Testis (tissue), 5 donors: ENCODE measurements at places on chromosomes 11 and 22. TPM values are rescaled to one million over a fixed set of nuclear protein-coding genes. Genes with fewer than 3 reads are reported as not detected.

Gene MRGPRF
- 10.0 TPM for total RNA-seq

Gene CNGA4
- total RNA-seq: 9.1 TPM

Gene TEX54
- total RNA-seq: 18.4 TPM

Gene TM7SF2
- total RNA-seq: 49.6 TPM

Gene DKK3
- 185 TPM for total RNA-seq

Gene RRP8
- 18.5 TPM for total RNA-seq

Gene APOBEC3G
- 73.8 TPM for total RNA-seq

- peak; percentile 91 for DNase-seq
Observed at GRCh38 chr11:130609121-130610035, 160.9 kb downstream of the ADAMTS15 start.

GRCh38 chr11:84866922-84867321 is 760.2 kb downstream of the DLG2 start:
- no peak for DNase-seq

- no peak for DNase-seq
Observed at GRCh38 chr11:105046898-105047579, 1.9 kb upstream of the CARD16 start.

GRCh38 chr11:126163074-126163700 is 48.3 kb downstream of the RPUSD4 start:
- DNase-seq: peak; percentile 69

- peak; percentile 72 for DNase-seq
Observed at GRCh38 chr11:86672007-86672621, at the start of gene ME3. TSS of gene ME3 (minus strand) at chr11:86672616.

DNA sequence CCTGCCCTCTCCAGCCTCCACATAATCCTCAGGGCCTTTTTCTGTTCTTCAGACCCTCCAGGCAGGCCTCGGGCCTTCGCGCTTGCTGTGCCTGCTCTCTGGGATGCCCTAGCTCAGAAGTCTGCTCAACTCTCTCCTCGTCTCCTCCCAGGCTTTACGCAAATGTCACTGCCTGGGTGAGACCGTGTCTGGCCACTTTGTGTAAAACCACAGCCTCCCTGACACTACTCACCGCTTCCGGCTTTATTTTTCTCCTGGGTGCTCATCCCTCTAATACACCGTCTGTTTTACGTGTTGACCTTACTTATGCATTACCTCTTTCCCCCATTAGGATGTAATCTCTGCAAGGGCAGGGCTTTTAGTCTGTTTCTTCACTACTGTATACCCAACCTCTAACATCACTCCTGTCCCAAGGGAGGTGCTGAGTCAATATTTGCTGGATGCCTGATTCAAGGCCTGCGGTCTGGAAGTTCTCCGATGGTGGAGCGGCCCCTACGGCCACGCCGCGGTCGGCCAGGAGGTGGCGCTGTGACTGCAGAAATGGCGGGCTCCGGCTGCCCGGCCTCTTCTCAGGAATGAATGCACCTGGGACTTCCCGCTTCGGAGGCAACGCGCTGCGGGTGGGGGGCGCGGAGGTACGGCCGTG is 58.2 kb upstream of the THY1 start:
- peak; percentile 90 for DNase-seq

GRCh38 chr11:70082829-70083228 is 4.7 kb downstream of the ANO1 start:
- no peak for DNase-seq

DNA sequence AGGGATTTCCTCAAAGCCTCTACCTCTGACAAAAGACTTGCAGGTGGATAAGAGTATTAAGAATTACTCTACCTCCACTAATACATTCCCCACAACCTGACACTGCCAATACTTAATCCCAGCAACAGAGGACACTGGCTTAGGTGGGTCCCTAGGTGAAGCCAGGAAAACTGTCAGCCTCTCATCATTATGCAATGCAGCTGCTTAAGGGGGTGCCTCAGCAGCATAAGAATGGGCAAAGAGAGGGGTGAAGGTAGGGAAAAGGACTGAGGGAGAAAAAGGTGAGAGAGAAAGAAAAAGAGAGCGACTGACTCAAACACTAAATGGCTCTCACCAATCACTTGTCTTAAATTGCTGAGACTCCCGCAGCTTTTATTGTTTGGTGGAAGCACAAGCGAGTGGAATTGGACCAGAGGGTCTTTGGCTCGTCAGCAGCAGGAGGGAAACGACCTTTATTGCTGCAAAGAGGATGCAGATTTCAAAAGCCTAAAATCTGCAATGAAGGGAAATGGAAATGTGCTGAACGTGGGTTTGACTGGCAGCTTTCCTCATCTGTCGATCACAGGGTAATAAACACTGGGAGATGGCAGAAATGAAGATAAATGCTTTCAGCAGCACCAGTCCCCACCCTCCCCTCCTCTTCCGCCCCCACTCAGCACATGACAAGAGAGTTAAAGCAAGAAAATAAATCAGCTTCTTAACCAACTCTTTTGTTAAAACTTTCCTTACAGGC is 64.9 kb upstream of the CHRM4 start:
- DNase-seq: no peak

DNA sequence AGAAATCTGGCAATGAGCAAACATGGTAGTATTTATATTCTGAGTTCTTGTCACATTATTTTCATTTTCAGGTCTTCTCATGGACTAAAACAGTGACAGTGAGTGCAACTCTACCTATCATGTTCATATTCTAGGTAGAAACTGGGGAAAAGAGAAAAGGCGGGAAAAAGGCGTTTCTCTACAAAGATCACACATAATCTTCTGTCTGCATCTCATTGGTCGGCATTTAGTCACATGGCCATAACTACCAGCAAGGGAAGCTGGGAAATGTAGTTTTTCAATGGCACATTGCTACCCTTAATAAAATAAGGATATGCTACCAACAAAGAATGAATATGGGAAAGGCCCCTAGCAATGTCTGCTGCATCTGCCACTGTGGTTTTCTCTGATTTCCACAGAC is 57.6 kb upstream of the B3GAT1 start:
- no peak for DNase-seq

GRCh38 chr11:32290783-32291182 is 144.6 kb downstream of the WT1 start:
- no peak for DNase-seq

DNA sequence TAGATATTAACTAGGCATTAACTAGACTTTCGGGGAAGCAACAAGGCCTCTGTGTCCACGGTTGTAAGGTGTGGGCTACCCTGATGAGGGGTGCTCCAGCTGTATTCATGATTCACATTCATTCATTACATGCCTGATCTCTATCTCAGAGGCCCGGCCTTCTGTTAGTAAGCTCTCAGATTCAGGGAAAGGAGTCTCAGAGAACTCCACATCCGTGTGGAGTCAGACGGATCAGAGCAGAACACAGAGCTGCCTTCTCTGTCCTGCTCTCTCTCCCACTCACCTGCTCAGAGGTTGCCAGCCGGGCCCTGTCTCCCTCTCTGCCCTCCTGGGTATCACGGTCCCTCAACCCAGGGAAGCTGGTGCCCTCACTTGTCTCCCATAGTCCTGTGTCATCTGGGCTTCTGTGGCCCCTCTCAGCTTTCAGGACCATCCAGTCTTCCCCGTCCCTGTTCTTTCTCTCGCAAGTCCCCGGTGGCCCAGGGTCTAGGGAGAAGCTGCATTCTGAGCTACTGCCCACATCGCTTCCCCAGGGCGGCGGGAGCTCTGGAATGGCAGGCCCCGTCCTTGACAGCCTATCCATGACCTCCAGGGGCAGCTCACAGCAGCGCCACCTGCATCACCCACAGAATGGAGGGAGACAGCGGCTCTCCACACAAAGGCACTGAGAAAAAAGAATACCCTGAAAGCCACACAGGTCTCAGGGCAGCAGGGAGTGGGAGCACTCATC is 4.3 kb downstream of the TP53AIP1 start:
- no peak for DNase-seq
